Fibroblast of upper back skin (primary cell): ENCODE measurements at places on chromosomes 13 and 19.
A peak's percentile ranks its signal among the peaks of the same experiment; 100 is the strongest.

GRCh38 chr13:41496420-41497234 is 39.3 kb downstream of the RGCC start:
- DNase-seq, result peak; percentile 39

DNA sequence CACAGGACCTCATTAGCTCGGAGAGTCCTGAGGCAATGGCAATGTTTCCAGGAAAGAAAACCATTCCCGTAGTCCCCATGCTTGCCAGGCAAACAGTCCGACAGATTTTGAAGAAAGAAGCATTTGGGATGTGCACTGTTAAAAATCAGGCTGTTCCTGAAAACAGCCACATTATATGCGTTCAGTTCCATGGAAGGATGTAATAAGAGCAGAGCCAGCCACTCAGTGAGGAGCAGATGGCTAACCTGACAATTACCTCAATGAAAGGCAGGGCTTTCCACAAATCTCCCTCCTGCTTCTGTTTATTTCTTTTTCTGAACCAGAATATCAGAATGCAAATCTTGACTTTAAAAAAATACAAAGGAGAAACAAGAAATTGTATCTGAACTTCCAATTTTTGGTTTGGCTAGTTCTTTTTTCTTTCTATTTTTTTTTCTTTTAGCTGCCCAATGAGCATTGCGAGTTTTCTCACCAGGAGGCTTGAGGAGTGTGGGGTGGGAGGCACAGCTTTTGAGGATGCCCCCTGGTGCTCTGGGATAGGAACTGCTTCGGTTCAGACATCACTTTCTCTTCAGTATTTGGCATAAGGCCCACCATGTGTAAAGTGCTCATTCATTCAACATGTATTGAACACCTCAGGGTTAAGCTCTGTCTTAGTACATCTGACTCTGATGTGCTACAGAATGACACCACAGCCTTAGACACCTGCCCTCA is 124.2 kb downstream of the TBC1D4 start:
- DNase-seq, result peak; percentile 81

GRCh38 chr13:26400545-26400944 is 146.6 kb downstream of the CDK8 start:
- no peak for DNase-seq

DNA sequence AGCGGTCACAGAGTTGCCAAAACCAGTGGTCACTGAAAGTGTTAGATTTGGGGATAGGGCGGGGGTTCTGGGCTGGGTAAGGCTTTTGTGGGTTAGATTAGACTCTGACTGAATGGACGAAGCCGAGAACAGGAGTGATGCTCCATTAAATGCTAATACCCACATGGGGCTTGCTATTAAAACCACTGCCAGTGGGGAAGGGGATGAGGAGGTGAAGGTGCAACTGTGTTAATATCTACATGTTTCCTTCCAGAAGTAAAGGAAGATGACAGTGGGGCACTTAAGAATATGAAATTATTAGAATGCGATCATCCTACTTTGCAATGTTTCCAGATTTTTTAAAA is 573 bp upstream of the ZNF614 start:
- peak; percentile 5 for DNase-seq

DNA sequence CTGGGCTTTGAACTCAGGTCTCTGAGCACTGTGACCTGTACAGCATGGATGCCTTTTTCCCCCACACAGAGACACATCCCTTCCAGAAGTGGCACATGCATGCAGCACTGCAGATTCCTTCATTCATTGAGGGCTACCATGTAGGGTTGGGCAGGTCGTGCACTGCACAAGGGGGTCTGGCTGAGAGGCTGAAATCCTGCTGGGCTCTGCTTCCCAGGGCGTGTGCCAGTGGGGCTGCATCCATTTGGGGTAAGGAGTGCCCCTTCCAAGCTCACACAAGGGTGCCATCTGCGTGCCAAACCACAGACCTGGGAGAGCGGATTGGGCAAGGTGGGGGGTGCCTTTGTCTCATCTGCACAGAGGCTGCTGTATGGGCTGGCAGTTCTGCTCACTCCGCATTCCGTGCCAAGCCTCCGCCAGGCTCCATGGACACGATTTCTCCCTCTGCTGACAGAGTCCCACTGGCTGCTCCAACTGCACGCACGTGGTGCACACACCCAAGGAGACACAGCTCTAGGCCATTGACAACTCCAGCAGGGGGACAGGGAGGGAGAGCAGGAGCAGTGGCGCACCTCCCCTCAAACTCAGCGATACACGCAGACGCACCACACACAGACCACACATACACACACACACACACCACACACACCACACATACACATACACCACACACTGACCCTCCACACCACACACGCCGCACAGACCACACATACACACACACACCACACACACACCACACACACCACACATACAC is 4.5 kb upstream of the SHISA7 start:
- DNase-seq, result peak; percentile 25

GRCh38 chr13:94329754-94330551 is 149.5 kb downstream of the DCT start:
- peak; percentile 96 for DNase-seq

GRCh38 chr19:4124638-4125037 is 716 bp upstream of the MAP2K2 start:
- no peak for DNase-seq

DNA sequence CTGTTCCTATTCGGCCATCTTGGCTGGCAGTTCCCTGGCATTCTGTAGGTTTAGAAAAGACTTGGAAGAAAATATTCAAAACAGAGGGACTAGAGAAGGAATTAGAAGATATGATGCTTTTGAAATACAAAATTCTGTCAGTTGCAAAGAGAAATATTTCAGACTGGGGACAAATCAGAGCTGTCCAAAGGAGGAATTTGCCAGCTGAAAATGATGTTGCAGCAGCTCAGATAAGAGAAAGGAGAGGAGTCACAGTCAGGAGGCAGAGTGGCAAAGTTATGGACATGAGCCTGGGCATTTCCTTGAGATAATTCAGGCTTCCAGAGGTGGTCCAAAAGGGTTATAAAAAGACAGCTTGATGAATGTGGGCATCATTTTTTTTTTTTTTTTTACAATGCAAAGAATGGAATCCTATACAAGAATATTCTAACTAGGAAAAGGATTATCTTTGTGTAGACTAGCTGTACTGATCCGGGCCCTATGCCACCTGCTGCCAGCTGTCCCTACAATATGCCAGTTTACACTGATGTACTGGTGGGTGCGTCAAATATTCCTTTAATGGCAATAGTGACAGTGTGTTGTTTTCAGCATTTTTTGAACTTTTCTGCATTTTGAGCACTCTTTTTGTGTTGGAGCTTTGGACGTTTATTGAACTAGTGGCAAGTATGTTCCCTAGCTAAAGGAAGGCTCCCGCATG is 31.8 kb upstream of the CBY2 start:
- DNase-seq, result no peak

GRCh38 chr13:44147648-44148047 is 226.0 kb upstream of the SERP2 start:
- DNase-seq, result no peak

GRCh38 chr19:15869873-15870272 is 28.0 kb downstream of the CYP4F2 start:
- DNase-seq, result no peak

DNA sequence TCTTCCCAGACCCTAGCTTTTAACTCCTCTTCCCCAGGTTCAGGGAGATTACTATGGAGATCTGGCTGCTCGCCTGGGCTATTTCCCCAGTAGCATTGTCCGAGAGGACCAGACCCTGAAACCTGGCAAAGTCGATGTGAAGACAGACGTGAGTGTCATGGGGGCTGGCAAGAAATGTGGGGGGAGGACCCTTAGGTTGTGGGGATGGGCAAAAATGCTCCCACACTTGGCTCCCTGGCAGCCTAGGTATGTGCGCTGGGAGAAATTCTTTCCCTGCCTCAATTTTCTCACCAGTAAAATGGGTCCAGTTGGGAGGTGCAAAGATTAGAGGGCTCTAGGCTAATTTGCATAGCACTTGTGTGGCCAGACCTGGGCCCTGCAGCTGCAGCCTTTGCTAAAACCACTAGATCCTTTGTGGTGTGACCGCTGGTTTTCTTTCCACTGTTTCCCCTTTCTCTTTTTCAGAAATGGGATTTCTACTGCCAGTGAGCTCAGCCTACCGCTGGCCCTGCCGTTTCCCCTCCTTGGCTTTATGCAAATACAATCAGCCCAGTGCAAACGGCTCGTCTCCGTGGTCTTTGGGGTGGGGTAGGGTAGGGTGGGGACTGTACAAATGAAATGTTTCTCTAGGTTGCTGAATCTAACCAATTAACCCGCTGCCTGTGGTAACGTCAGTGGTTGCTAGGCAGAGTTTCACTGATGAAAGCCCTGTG is 959 bp upstream of the RAB4B start:
- DNase-seq, result peak; percentile 92

DNA sequence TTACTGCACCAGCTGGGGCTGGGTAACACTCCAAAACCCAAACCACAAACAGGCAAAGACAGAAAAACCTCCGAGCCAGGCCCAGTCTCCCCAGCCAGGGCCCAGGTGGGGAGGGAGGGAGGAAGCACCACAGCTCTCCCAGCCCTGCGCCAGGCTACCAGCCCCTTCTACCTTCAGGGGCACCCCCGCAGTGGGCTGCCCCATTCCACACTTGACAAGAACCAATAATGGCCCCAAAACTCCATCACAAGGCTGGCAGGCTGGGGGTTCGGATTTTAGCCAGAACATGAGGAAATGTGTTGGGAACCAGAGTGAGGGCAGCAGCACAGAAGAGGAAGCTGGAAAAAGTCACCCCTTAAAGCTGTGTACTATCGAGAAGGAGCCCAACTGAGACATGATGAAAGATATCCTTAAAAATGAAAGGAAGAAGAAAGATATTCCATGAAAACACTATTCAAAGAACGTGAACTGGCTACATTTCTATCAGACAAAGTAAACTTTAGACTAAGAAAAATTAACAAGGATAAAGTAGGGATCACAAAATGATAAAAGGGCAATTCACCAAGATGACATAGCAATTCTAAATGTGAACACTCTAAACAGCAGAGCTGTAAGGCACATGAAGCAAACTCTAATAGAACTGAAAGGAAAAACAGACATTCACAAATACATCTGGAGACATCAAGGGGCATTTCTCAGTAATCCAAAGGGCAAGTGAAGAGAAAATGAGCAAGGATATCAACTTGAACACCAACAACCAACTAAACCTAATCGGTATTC is 12.9 kb downstream of the TUBGCP3 start:
- DNase-seq, result no peak

GRCh38 chr19:48530770-48531169 is 19.1 kb upstream of the LMTK3 start:
- DNase-seq, result no peak

GRCh38 chr13:50521006-50521830 is 322.3 kb downstream of the DLEU7 start:
- no peak for DNase-seq

DNA sequence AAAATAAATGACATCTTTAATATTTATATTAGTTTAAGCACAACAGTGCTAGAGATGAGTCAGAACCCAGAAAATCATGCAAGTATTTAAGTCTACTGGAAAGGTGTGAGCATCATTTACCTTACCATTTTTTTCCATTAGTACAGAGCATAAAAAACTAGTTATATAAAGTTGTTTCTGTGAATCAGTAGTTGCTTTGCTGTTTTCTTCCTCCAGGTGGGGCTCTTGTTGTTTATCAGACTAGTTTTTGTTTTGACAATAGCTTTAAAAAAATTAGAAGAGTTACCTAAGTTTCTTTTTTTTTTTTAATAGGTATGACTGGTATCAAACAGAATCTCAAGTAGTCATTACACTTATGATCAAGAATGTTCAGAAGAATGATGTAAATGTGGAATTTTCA is 12.7 kb downstream of the SUGT1 start:
- DNase-seq, result peak; percentile 11

DNA sequence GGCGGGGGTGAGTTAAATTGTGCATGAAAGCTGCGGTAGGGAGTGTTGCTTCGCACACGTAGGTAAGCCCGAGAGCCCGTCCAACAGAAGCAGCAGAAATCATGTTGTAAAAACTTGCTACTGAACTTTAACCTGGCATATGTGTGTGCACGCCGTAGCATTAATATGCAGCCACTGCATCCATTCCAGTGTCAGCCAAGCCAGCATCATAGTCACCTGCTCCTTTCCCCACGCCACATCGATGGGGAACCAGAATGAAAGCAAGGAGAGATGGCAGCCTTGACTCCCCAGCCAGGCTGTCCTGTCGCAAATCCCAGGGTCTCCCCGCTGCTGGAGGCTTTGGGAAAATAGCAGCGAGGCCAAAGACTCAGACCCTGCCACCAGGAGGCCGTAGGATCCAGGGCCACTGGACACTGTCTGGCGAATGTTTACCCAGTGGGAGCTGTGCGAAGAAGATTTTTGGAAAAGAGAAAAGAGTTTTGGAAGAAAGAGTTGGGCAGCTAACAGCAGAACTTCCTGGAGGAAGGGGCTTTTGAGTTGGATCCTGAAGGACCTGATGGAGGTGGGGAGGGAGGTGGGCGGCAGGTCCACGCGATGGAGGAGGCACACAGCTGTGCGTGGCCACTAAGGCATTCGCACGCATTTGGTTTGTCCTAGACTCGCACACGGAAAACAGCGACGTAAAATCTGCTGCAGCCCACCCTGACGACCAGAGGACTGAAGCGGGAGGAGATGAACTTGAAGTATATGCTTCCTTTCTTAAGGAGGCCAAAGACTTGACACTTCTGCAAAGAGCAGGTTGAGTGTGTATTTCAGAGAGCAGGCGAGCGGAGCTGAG is 48.7 kb upstream of the RANBP3 start:
- no peak for DNase-seq

- no peak for DNase-seq
These were observed 57.1 kb downstream of the TRPM4 start for GRCh38 chr19:49214701-49215100.

- DNase-seq, result peak; percentile 49
These were observed 433 bp downstream of the SIX5 start for GRCh38 chr19:45768655-45768983.

GRCh38 chr13:79987323-79987722 is 353.6 kb downstream of the SPRY2 start:
- DNase-seq, result no peak

DNA sequence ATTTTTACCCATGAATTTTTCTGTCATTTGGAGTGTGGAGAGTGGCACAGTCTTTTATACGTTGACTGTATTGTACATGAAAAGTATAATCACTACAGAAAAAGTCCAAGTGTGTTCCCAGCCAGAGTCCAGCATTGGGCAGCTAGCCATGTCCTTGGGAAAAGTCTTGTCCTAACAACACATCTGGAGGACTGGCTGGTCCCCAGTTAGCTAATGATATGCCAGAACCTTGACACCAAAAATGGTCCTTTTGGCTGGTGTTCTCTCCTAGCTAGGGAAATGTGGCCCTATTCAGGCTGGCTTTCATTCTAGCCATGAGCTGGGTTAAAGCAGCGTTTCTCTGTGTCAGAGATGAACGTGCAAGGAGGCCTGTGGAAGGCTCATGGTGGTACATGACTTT is 98.9 kb downstream of the ESD start:
- no peak for DNase-seq

GRCh38 chr13:77535448-77535847 is at the start of gene SCEL:
SCEL (plus strand) TSS chr13:77535706; CDS start chr13:77555876, 20,170 bp downstream.
- DNase-seq, result no peak

- no peak for DNase-seq
These were observed at the start of gene VSTM1 for GRCh38 chr19:54063350-54064116. VSTM1 (minus strand) TSS chr19:54063897; CDS start chr19:54063777, 120 bp downstream.
